Cerebellum (tissue), 4 donors: ENCODE measurements at places on chromosomes 1 and 21. TPM values are rescaled to one million over a fixed set of nuclear protein-coding genes. Genes with fewer than 3 reads are reported as not detected.

The GALE gene
- 11.9 TPM for total RNA-seq

The C1QB gene
- total RNA-seq: 7.0 TPM

The HTR6 gene
- total RNA-seq: 0.09 TPM

The DMBX1 gene
- total RNA-seq: 0.82 TPM

The UBASH3A gene
- not detected for total RNA-seq
